Myometrial cell (primary cell): ENCODE measurements at places on chromosomes 5 and 9. TPM values are rescaled to one million over a fixed set of nuclear protein-coding genes. Genes with fewer than 3 reads are reported as not detected.

Gene SCAMP1
- 25.4 and 34.4 TPM in 2 replicates for total RNA-seq

Gene PCDHGB4
- total RNA-seq: 3.9 and 4.6 TPM in 2 replicates

Gene PLAC8L1
- not detected in 2 replicates for total RNA-seq

Gene TIGD6
- total RNA-seq: 4.6 and 6.6 TPM in 2 replicates

Gene SLC36A2
- not detected in 2 replicates for total RNA-seq

Gene KCNV2
- total RNA-seq: not detected in 2 replicates

Gene IL5
- not detected in 2 replicates for total RNA-seq

Gene SPOCK1
- 8.9 and 14.9 TPM in 2 replicates for total RNA-seq

Gene NIM1K
- total RNA-seq: under 0.01 and 1.2 TPM in 2 replicates

Gene OR1J2
- total RNA-seq: not detected in 2 replicates

Gene YTHDC2
- total RNA-seq: 11.2 and 11.7 TPM in 2 replicates

Gene UNC5A
- total RNA-seq: under 0.01 and 0.18 TPM in 2 replicates

Gene ATG10
- total RNA-seq: 15.2 and 17.6 TPM in 2 replicates

Gene TAF11L9
- total RNA-seq: not detected in 2 replicates

Gene FOXD1
- total RNA-seq: 0.53 TPM in 1 of 2 replicates, not detected in the other

Gene DDX4
- total RNA-seq: not detected in 2 replicates

Gene MYOT
- not detected in 2 replicates for total RNA-seq

Gene SHISAL2B
- not detected in 2 replicates for total RNA-seq

Gene ROR2
- total RNA-seq: 24.1 and 25.4 TPM in 2 replicates

Gene DIMT1
- 36.5 and 64.3 TPM in 2 replicates for total RNA-seq

Gene KLF9
- total RNA-seq: 43.0 and 43.4 TPM in 2 replicates

Gene SLC9A3
- 1.7 and 2.1 TPM in 2 replicates for total RNA-seq

Gene HAVCR1
- total RNA-seq: not detected in 2 replicates

Gene TRIM14
- total RNA-seq: 14.4 and 17.7 TPM in 2 replicates

Gene CLPTM1L
- 99.6 and 157 TPM in 2 replicates for total RNA-seq

Gene CTSV
- 0.86 and 1.2 TPM in 2 replicates for total RNA-seq

Gene CCNO
- total RNA-seq: not detected in 2 replicates

Gene PCDHA1
- not detected in 2 replicates for total RNA-seq

Gene ATP6V1G1
- 70.4 and 78.7 TPM in 2 replicates for total RNA-seq

Gene ARSI
- 1.2 and 1.8 TPM in 2 replicates for total RNA-seq

Gene ACOT12
- total RNA-seq: 0.18 TPM in 1 of 2 replicates, not detected in the other

Gene FRMD3
- 0.86 and 2.1 TPM in 2 replicates for total RNA-seq

Gene PDE6A
- total RNA-seq: not detected in 2 replicates

Gene IDNK
- total RNA-seq: 3.9 and 7.8 TPM in 2 replicates

Gene SERF1A
- total RNA-seq: 0.29 and 16.5 TPM in 2 replicates

Gene CLIC3
- 21.6 and 29.6 TPM in 2 replicates for total RNA-seq

Gene TENT4A
- 9.0 and 12.1 TPM in 2 replicates for total RNA-seq

Gene ZNF608
- total RNA-seq: 0.18 and 0.29 TPM in 2 replicates

Gene GLRA1
- total RNA-seq: not detected in 2 replicates
